ENCODE measurements at places on chromosomes 4 and X.
A peak's percentile ranks its signal among the peaks of the same experiment; 100 is the strongest.

DNA sequence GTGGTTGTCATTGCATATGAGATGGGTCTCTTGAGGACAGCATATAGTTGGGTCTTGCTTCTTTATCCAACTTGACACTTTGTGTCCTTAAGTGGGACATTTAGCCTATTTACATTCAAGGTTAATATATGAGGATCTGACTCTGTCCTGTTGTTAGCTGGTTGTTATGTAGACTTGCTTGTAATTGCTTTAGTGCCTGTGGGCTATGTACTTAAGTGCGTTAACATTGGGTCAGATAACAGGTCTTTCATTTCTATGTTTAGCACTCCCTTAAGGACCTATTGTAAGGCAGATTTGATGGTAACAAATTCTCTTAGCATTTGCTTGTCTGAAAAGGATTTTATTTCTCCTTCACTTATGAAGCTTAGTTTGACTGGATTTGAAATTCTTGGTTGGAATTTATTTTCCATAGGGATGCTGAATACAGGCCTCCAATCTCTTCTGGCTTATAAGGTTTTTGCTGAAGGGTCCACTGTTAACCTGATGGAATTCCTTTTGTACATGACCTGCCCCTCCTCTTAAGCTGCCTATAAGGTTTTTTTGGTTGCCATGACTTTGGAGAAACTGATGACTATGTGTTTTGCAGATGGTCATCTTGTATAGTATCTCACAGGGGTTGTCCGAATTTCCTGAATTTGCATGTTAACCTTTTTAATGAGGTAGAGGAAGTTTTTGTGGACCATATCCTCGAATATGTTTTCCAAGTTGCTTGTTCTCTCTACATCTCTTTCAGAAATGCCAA, 162.0 kb downstream of the NKX6-1 start:
- no peak for ATAC-seq

GRCh38 chr4:170093973-170094535, 4.3 kb upstream of the AADAT start:
- no peak for ATAC-seq

DNA sequence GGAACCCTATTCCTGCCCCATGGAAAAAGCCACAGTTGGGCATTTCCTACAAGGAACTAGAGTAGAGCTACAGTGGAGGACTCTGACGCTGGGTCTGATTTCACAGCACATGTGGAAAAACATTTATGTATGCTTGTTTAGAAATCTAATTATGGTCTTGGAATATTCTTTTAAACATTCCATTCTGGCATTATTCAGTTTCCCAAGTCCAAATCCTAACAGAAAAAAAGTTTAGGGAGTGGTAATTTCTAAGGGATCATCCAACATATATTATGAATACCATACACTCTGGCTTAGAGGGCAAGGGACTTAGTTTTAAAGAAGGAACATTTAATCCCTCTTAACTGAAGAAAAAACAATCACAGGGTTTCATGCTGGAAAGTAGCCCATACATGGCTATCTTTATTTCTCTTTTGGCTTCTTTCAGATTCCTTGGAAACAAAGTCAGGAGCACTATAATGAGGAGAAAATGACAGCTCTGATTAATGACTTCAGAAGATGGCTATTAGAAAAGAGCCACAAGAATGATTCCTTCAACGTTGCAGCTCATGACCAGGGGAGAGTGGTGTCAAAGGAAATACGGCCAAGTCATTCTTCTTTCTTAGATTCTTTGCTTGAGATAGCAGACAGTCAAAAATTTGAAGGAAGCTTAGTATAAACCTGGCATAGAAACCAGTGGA, 56.1 kb downstream of the CNGA2 start:
- ATAC-seq, result no peak

DNA sequence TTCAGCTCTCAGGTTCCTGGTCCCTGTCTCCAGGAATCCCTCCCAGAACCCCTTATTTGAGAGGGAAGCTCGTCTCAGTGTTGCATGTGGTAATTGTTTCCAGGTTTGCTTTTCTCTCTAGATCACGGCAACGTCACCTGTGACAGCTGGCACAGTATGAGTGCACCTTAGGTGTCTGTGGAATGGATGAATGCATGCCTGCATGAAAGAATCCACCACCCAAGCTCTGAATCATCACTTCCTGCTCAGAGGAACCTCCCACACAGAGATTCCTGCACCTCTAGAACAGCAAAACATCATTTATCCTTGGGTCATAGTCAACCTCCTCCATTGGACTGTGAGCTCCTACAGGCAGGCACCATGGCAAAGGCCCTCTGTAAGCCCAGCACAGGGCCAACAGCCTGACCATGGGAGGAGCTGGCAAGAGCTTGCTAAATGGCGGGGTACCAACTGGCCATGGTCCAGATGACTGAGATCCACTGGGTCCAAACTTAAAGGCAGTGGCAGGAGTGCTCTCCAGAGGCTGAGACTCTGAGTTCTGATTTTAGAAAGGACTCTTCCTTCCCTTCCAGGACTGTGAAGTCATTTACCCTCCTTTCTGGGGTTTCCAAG, 116.2 kb downstream of the SLC2A9 start:
- ATAC-seq, result no peak

GRCh38 chr4:139025841-139026240, 10.3 kb downstream of the NOCT start:
- ATAC-seq, result no peak

- ATAC-seq, result no peak
Observed at GRCh38 chr4:19254486-19254885, 997.2 kb upstream of the SLIT2 start.

- no peak for ATAC-seq
Observed at GRCh38 chr4:81030981-81031791, 678 bp downstream of the BMP3 start.

DNA sequence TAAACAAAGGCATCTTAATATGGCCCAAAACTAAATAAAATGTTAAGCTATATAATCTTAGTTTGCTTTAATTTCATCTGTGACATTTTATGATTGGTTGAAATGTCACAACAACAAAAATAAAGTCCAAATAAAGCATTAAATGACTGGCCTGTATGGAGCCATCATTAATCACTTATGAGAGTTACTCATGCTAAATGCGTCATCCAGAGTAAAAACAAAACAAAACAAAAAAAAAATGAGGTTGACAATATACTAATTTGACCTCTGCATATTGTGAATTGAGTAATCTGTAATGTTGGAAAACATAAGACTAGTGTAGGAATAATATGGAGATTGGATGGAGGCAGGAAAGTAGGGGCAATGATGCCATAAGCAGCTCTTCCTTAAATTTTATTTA, 139.7 kb downstream of the MAPK10 start:
- ATAC-seq, result no peak

DNA sequence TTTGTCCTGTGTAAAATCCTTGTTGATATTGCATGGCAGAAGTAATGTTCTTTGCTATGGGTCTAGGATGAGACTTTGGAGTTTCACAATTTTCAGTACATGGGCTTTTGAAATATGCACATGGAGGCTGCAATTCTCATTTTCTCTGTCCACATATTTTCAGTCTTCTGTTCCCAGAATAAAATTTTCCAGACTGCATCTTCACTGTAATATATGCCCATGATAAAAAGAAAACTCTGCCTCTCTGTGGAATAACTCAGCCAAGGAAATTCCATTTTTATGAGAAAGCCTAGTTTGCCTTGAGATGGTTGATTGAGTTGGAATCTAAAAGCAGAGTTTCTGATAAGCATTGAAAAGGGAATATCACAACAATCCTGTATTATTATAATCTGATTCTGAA, 601.4 kb upstream of the AADAT start:
- ATAC-seq, result no peak

GRCh38 chrX:115912372-115912897, 258.1 kb upstream of the AGTR2 start:
- ATAC-seq, result peak; percentile 30

DNA sequence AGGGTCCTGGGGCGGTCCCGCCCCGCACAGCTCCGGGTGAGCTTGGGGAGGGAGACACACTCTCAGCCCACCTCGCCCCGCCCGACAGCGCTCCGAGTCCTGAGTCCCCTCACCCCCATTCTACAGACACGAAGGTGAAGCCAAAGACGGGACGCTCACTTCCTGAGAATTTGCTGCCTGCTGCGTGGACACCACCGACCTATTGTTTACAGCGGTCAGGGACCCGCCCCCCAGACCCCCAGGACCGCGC, 796 bp upstream of the ZNF141 start:
- no peak for ATAC-seq

- no peak for ATAC-seq
Observed at GRCh38 chr4:123104310-123105025, 182.1 kb upstream of the NUDT6 start.

All from activated CD4-positive, CD25-positive, alpha-beta regulatory T cell treated with anti-CD3 and anti-CD28 coated beads, Interleukin-2, amount 50 U/mL, for 24 hours (primary cell).